ENCODE measurements at places on chromosomes 7 and 10.
A peak's percentile ranks its signal among the peaks of the same experiment; 100 is the strongest.

GRCh38 chr10:5522913-5523560 is 1.7 kb upstream of the CALML3 start:
- DNase-seq, result no peak

- peak; percentile 72 for DNase-seq
Observed at GRCh38 chr10:57818522-57818921, 449.2 kb downstream of the IPMK start.

- DNase-seq, result no peak
Observed at GRCh38 chr7:5550831-5551230, 127.2 kb upstream of the TNRC18 start.

DNA sequence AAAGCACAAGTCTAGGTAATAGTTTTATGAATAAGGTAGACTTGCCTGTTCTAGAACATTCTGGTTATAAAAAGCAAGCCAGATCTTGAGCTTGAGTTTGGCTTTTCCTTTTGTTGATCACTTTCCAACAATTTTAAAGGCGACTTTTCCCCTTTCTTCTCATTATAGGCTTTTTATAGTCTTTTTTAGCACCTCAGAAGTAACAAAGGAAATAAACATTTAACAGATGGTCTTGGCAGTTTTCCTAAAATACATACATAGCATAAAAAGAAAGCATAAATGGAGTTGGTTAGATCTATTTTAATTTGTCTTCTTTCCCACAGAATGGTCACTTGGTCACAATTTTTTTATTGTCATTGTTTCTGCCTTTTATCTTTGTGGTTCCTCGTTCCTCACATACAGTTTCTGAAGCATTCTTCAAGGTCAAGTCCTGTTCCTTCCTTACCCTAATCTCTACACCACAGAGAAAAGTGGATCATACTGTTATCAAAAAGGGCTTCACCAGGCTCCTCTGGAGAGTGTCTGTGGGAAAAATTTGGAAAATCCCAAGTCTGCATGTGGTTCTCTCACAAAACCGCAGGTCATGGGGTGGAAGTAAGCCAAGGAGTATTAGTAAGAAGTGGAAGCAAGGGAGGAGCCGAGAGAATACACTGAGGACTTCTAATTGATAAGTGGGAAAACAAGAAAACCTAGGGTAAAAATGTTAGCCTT is 31.3 kb downstream of the THNSL1 start:
- peak; percentile 82 for DNase-seq

DNA sequence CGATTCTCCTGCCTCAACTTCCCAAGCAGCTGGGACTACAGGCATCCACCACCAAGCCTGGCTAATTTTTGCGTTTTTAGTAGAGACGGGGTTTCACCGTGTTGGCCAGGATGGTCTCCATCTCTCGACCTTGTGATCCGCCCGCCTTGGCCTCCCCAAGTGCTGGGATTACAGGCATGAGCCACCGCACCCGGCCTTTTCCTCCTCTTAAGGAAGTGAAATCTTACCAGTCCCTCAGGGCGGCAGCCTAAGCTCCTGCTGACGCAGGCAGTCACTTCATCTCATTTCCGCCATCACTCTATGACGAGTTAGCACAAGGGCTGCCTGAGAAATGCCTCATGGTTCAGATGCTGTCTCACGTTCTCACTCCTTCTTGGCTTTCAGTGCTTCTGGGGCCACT is 246.0 kb upstream of the SHH start:
- no peak for DNase-seq

- peak; percentile 21 for DNase-seq
Observed at GRCh38 chr7:19713676-19714075, 4.8 kb upstream of the POLR1F start.

GRCh38 chr7:14639801-14640200 is 262.8 kb downstream of the DGKB start:
- DNase-seq, result peak; percentile 86

DNA sequence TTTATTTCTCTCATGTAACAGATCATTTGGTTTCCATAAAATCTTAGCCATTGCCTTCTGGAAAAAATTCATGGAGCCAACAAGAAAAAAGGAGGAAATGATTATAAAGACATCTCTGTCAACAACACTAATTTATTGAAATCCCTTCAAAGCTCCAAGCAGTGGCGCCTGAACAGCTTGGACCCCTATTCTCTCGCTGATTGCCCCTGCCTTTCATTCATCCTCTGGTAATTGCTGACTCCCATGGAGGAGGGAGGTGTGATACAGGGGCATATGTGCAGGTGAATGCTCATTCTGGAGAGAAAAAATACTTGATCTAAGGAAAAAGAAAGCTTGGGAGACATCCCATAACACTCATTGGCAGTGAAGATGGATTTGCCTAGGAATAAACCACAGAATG is 345.5 kb downstream of the FGFR2 start:
- DNase-seq, result no peak

DNA sequence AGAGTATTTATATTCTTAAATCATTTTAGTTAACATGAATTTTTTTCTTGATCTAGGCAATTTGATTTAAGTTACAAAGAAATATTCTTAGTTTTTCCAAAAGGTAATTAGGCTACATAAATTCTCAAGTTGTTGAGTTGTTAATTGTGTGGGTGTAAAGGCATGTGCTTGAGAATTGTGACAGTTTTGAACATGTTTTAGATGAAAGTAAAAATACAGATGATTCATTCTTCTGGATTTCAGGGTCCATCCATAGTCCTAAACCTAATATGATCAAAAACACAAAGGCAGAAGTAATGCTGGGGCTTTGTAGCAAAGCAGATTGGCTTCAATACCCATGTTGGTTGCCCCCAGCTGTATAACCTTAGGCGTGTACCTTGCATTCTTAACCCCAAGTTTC is 127.9 kb downstream of the CPED1 start:
- DNase-seq, result peak; percentile 15

DNA sequence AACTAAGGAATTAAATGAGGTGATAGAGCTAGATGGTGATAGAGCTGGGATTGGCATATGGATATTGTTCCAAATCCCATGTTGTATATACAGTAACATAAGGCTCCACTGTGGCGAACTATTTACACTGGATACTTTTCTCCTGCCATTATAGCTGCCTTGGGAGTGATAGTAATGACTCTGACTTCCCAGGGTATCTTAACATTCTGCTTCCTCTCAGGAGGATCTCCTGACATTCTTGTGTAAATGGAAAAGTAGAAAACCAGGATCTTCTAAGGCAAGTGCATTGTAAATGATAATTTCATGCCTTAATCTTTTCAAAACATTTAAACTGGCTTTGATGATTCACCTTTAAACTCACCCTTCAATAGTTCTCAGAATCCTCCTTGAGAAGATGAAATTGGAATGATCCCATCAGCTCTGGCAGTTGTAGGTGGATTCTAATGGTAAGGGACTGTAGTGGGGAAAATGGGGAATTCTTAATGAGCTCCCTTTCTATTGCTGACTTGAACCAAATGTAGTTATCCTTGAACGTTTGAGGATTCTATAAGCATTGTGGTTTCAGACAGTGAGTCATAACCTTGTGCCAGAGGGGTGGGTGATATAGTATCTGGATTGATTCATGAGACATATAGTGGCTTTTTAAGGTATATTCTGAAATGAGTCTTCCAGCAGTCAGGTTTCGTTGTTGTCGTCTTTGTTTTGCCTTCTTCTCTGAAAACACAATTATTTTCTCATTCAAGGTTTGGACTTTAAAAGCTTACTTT is 450.0 kb downstream of the SUGCT start:
- peak; percentile 82 for DNase-seq

GRCh38 chr10:43655311-43655710 is 6.6 kb upstream of the ZNF32 start:
- DNase-seq, result no peak

GRCh38 chr7:155962191-155962967 is 150.1 kb upstream of the SHH start:
- peak; percentile 79 for DNase-seq

DNA sequence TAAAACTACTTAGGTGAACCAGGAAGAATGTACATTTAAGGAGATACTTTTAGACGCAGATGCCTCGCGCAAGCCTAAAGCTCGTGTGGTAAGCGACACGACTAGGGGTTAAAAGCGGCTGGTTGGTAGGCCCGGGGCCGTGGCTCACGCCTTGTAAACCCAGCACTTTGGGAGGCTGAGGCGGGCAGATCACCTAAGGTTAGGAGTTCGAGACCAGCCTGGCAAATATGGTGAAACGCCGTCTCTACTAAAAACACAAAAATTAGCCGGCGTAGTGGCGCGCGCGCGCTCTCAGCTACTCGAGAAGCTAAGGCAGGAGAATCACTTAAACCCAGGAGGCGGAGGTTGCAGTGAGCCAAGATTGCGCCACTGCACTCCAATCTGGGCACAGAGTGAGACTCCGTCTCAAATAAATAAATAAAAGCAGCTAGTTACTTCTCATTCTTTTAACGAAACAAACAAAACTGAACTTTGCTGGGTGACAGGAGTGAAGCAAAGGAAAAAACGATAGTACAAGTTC is 879 bp downstream of the NUDT5 start:
- peak; percentile 41 for DNase-seq

- DNase-seq, result no peak
Observed at GRCh38 chr10:47317251-47317650, 5.0 kb upstream of the GDF2 start.

DNA sequence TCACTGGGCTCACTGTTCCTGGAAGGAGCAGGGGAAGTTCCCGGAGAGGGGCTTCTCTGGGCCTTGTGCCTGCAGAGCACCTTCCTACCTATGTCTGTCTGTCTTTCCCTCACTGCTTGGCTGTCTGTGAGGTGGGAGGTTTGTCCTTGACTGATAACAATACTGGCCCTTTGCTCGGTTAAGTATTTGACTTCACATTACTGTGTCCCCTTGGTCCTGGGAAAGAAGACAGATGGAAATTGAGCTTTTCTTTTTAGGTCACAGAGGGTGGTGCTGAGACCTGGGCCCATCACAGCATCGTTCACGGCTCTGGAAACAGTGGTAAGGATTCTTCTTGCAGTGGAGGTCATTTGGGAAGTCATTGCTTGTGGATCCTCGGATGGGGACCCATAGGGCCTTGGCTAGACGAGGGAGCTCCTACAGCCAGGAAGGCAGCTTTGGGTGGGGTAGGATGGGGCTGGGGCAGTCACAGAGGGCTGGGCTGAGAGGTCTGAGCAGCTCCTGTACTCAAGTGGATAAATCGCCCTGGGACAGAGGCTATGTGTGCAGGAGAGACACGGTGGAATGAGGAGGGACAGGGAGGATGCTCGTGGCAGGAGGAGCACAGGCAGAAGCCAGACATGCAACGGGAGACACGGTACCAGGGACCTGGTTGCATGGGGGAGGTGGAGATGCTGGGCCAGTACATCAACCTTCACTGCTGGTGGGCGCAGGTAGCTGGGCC is 450.2 kb downstream of the PLXNA4 start:
- DNase-seq, result no peak

- DNase-seq, result peak; percentile 71
Observed at GRCh38 chr7:94655848-94656657, at the start of gene SGCE. Gene SGCE, minus strand, starts transcription at chr7:94656133. Its CDS starts 35 bp downstream, at chr7:94656098.

DNA sequence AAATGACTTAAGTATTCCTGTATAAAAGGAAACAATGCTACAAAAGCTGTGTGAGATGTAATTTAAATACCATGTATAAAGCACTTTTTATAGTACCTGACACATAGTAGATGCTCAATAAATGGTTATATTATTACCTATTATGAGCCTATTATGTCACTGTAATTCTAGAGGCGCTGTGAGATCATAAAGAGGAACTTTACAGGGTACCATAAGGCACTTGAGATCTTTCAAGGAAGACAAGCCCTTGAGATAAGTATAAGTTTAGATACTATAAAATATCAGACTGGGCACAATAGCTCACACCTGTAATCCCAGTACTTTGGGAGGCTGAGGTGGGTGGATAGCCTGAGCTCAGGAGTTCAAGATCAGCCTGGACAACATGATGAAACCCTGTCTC is 38.3 kb downstream of the PTTG1IP2 start:
- no peak for DNase-seq

GRCh38 chr7:48154792-48155413 is 16.4 kb upstream of the ABCA13 start:
- peak; percentile 38 for DNase-seq

DNA sequence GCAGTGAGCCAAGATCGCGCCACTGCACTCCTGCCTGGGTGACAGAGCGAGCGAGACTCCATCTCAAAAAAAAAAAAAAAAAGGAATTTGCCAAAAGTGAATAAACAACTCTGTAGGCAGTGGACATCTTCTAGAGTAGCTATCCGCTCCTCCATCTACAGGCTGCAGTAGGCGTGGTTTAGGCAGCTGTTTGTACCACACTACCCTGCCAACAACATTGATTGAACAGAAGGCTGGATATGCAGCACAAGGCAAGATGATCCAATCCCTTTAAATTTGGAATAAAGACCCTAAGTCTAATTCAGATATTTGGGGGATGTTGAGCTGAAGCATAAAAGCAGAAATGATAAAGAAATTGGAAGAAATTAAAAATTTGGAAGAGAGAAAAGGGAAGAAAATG is 141.6 kb downstream of the TES start:
- DNase-seq, result no peak

DNA sequence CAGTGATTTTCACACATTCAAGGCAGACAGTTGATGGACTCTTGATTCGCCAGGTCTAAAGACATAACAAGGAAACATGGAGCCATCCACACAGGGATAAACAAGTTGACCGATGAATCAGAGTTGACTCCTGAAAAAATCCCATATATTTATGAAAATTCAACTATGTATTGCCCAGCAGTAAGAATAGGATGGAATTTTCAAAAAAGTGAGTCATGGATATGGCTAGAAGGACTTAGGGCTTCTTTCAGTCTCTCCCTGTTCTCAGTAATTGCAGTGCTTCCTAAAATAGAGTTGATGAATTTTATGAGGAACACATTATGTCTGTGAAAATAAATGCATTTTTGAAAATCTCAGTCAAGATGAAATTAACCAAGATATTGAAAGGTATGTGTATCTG is 301.2 kb downstream of the PLXDC2 start:
- peak; percentile 1 for DNase-seq

- DNase-seq, result no peak
Observed at GRCh38 chr10:60238759-60239100, 150.9 kb downstream of the ANK3 start.

- no peak for DNase-seq
Observed at GRCh38 chr7:45394117-45394708, 180.0 kb upstream of the ADCY1 start.

GRCh38 chr7:73544678-73545077 is 12.8 kb downstream of the BCL7B start:
- DNase-seq, result no peak

DNA sequence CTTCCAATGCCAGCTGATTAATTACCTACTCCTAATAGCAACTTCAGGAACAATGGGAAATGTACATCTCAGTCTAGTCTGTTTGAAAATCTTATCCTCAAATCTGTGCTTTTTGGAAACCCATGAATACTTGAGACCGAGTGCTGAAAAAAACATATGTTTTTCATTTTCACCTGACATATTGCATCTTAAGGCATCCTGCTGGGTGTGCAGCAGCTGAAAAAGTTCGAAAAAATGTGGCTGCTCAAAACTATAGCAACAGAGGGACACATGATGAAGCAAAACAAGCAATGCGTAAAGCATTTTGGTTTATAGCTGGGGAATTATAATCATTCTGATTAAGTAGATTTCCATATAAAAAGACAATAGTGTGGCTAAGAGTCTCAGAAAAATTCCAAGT is 218.0 kb downstream of the CREB5 start:
- DNase-seq, result no peak

- DNase-seq, result no peak
Observed at GRCh38 chr10:23063973-23064812, 31.2 kb upstream of the MSRB2 start.

- no peak for DNase-seq
Observed at GRCh38 chr10:23988006-23988405, 220.9 kb upstream of the KIAA1217 start.

GRCh38 chr7:150728011-150728410 is 9.2 kb upstream of the GIMAP5 start:
- DNase-seq, result no peak

GRCh38 chr7:82534684-82535083 is 91.1 kb upstream of the CACNA2D1 start:
- peak; percentile 52 for DNase-seq

Measured in mammary epithelial cell (primary cell).